Fibroblast of lung (primary cell): ENCODE measurements at places on chromosomes 13 and 19. TPM values are rescaled to one million over a fixed set of nuclear protein-coding genes. Genes with fewer than 3 reads are reported as not detected.

The TRPM4 gene
- 6.9 and 18.7 TPM in 2 replicates for total RNA-seq

The SPART gene
- 93.0 and 112 TPM in 2 replicates for total RNA-seq

The TINCR gene
- under 0.01 and 0.17 TPM in 2 replicates for total RNA-seq

The ANGPTL8 gene
- not detected in 2 replicates for total RNA-seq

The ZNF329 gene
- 17.2 and 21.1 TPM in 2 replicates for total RNA-seq

The BCL3 gene
- total RNA-seq, result 10.8 and 20.6 TPM in 2 replicates

The PABPC3 gene
- 0.17 and 0.26 TPM in 2 replicates for total RNA-seq

The ZNF726 gene
- total RNA-seq, result 0.51 and 3.5 TPM in 2 replicates

The HCN2 gene
- total RNA-seq, result 0.26 and 0.50 TPM in 2 replicates

The MIPEP gene
- 71.1 and 92.5 TPM in 2 replicates for total RNA-seq

The SIRT6 gene
- 9.2 and 10.0 TPM in 2 replicates for total RNA-seq

The SIGLEC7 gene
- not detected in 2 replicates for total RNA-seq

The GIPC1 gene
- total RNA-seq, result 80.1 and 129 TPM in 2 replicates

The IGLON5 gene
- not detected in 2 replicates for total RNA-seq

The PLIN5 gene
- total RNA-seq, result not detected in 2 replicates

The SLAIN1 gene
- total RNA-seq, result 1.3 and 2.6 TPM in 2 replicates

The NRTN gene
- total RNA-seq, result 0.50 and 0.51 TPM in 2 replicates

The RASGRP4 gene
- total RNA-seq, result not detected in 2 replicates

The MBD3L2 gene
- total RNA-seq, result not detected in 2 replicates

The PEX11G gene
- total RNA-seq, result 3.8 and 3.9 TPM in 2 replicates

The RFPL4A gene
- not detected in 2 replicates for total RNA-seq

The LYPD3 gene
- total RNA-seq, result 0.50 and 0.51 TPM in 2 replicates

The PRR19 gene
- 0.17 and 0.26 TPM in 2 replicates for total RNA-seq

The CACNA1A gene
- total RNA-seq, result 1.8 and 9.7 TPM in 2 replicates

The LRRC25 gene
- 1.2 and 4.6 TPM in 2 replicates for total RNA-seq

The GCDH gene
- total RNA-seq, result 11.8 and 18.0 TPM in 2 replicates

The SCGB2B2 gene
- total RNA-seq, result 0.50 TPM in 1 of 2 replicates, not detected in the other

The C19orf38 gene
- 1.0 and 1.3 TPM in 2 replicates for total RNA-seq

The CGB5 gene
- not detected in 2 replicates for total RNA-seq

The PGPEP1 gene
- total RNA-seq, result 63.9 and 78.8 TPM in 2 replicates

The C19orf12 gene
- 23.1 and 26.8 TPM in 2 replicates for total RNA-seq

The MAP4K1 gene
- under 0.01 and 0.17 TPM in 2 replicates for total RNA-seq

The KPNA3 gene
- total RNA-seq, result 27.5 and 37.0 TPM in 2 replicates

The GTF3A gene
- 93.0 and 98.6 TPM in 2 replicates for total RNA-seq

The FUT6 gene
- total RNA-seq, result not detected in 2 replicates

The ATP7B gene
- 2.6 and 3.3 TPM in 2 replicates for total RNA-seq

The COL5A3 gene
- total RNA-seq, result 0.77 and 1.2 TPM in 2 replicates

The NKG7 gene
- not detected in 2 replicates for total RNA-seq

The ZNF99 gene
- total RNA-seq, result under 0.01 TPM in 1 of 2 replicates, not detected in the other

The TMEM272 gene
- not detected in 2 replicates for total RNA-seq

The SLITRK1 gene
- not detected in 2 replicates for total RNA-seq

The ZNF773 gene
- 20.8 and 39.8 TPM in 2 replicates for total RNA-seq

The RDH8 gene
- not detected in 2 replicates for total RNA-seq

The C19orf53 gene
- 50.1 and 58.8 TPM in 2 replicates for total RNA-seq

The ZIC5 gene
- not detected in 2 replicates for total RNA-seq

The LILRA1 gene
- total RNA-seq, result not detected in 2 replicates

The PROZ gene
- not detected in 2 replicates for total RNA-seq

The TBXA2R gene
- 0.77 and 1.8 TPM in 2 replicates for total RNA-seq

The ZNF765 gene
- total RNA-seq, result 13.1 and 14.7 TPM in 2 replicates

The KLHL1 gene
- not detected in 2 replicates for total RNA-seq

The CERS1 gene
- total RNA-seq, result 1.5 and 1.7 TPM in 2 replicates

The PCDH20 gene
- under 0.01 TPM in 1 of 2 replicates, not detected in the other for total RNA-seq

The ADGRE2 gene
- under 0.01 TPM in 2 replicates for total RNA-seq

The PLK5 gene
- not detected in 2 replicates for total RNA-seq

The CGB8 gene
- not detected in 2 replicates for total RNA-seq

The SPRED3 gene
- 0.77 and 1.5 TPM in 2 replicates for total RNA-seq

The OR4F17 gene
- total RNA-seq, result not detected in 2 replicates
